ENCODE measurements at places on chromosomes 3 and 15.
A peak's percentile ranks its signal among the peaks of the same experiment; 100 is the strongest.

DNA sequence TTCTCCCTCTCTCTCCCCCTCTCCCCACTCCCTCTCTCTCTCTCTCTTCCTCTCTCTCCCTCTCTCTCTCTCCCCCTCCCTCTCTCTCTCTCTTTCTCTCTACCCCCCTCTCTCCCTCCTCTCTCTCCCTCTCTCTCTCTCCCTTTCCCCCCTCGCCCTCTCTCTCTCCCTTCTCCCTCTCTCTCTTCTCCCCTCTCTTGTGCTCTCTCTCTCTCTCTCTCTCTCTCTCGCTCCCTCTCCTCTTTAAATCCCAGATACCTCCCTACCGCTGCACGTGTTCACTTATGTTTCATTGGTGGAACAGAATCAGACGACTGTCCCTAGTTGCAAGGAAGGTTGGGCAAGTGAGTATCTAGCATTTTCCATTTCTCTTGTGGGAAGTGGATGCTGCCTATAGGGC lies 166.5 kb downstream of the EBLN2 start:
- no peak for DNase-seq

GRCh38 chr3:196232154-196232881 lies 16.0 kb downstream of the SLC51A start:
- no peak for DNase-seq

DNA sequence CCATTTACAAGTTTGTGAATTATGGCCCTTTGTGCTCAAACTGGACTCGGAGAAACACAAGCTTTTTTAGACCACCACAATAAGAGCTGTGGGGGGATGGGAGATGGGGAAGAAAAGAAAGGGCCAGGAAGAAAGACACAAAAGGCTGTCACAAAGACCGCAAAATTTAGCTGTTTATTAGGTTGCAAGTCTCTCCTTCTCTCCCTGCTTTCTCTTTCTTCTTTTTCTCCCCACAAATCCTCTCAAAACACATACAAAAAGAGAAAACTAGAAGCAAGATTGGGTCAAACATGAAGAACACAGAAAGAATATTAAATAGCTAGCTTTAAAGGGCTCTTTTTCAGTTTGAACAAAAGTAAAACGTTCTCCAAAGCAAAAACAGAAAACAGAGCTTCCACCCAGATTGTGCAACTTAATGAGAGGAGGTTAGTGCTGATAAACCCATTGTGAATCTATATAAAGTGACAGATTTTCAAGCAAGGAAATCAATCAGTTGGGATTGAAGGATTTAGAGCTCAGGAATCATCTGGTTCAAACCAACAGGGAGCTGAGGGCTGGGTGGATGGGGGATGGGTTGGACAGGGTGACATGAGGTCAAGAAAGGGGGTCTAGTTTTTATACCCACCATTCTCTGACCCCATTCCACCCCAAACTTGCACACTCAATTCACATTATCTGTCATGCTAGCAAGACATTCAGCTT lies 87.3 kb downstream of the DHX30 start:
- DNase-seq = no peak

- no peak for DNase-seq
Measured at GRCh38 chr3:46609944-46610722, 2.2 kb upstream of the FAM240A start.

GRCh38 chr15:64633332-64633731 lies 142.1 kb downstream of the RBPMS2 start:
- no peak for DNase-seq

GRCh38 chr15:80787316-80787715 lies 8.1 kb downstream of the CEMIP start:
- DNase-seq = no peak

DNA sequence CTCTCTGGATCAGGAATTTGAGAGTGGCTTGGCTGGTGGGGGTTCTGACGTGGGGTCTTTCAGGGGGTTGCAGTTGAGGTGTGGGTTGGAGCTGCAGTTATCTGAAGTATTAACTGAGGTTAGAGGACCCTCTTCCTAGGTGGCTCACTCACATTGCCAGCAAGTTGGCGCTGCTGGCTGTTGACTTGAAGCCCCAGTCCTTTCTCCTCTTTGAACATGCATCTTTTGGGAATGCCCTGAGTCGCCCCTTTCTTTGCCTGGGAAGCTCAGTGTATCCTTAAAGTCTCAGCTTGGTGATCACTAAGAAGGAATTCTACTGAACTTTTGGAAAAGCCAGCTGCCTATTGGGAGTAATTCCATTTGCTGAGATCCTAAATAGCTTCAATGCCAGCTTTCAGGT lies 13.0 kb upstream of the AMOTL2 start:
- DNase-seq = no peak

DNA sequence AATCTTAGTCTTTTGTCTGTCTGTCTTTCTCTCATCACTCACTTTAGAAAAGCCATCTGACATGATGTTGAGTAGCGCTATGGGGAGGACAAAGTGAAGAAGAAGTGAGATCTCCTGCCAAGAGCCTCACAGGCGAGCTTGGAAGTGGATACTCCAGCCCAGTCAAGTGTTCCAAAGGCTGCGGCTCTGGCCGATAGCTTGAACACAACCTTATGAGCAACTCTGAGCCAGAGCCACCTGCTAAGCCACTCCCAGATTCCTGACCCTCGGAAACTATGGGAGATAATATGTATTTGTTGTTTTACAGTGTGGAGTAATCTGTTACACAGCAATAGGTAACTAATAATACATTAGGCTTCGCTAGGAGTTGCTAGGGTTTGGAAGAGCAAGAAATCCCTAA lies 76.2 kb downstream of the MB21D2 start:
- no peak for DNase-seq

DNA sequence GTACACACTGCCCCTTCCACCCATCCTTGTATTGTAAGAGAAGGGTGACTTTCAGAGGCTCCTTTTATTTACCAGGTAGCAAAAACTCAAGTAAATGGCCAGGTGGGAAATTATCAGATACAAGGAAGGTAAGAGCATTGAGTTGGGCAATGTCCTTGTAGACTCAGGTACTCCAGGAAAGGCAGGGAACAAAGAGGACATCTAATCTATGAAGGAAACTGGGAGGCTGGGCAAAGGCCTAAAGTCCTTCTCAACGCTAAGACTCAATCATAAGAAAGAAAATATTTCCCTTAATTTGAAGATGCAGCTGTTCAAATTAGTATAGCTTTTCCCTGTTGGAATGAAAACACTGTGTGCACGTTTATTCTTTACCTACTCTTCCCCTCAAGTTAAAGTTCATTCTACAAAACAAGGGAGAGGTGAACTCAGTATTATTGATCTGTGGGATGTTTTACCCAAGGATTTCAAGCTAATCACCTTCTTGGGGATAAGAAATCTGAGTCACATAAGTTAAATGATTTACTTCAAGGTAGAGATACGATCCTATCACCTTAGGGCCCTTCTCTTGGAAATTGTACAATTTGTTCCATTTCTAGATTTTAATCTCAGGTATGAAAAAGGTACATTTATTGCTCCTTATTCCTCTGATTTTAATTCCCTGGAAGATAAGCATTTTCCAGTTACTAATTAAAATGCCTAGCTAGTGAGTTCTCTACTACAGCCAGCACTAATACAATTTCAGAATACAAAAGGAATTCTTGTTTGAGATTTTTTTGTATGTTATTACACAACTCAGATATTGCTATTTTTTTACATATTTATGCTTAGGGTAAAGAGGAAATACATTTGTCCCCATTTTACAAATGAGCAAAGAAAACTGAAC lies 80.6 kb downstream of the PLD1 start:
- DNase-seq = no peak

DNA sequence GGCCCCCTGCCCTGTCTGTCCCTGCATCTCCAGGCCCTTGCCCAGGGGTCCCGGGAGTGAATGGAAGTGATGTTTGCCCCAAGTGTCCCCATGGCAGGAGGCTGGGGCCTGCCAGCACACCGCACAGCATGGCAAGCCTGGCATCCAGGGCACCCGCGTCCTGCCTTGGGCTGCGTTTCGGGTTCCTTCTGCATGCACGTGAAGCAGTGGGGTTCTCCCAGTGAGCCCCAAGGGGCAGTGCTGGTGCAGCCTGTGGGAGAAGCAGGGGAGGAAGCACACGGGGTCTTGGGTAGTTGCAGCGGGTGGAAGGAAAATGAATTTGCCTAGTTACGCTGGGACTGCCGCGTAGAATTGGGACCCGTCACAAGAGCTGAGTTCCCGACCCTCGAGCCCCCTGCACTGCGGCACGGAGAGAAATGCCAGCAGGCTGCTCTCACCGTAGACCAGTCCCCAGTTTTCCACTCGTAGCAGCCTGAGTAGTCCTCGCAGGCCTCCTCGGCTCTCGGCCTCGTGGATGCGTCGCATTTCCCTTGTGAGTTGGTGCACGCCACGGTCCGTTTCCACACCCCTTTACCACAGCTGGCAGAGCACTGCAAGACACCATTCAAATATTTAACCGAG lies 259.5 kb upstream of the LYSMD4 start:
- DNase-seq = no peak

DNA sequence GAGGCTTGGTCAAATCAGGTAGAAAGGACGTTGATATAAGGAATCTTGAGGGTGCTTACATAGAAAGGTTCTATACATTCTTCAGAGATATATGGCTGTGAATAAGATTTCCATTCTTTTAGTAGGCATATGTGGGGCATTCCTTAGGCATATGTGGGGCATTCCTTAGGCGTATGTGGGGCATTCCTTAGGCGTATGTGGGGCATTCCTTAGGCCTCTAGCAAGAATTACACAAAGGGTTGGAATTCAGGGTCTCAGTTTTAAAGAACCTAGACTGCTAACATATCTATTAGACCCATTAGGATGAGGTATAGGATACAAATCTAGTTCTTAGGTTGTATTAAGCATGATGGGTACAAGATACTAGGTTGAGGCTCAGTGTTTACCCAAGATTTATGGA lies 607.8 kb downstream of the SI start:
- no peak for DNase-seq

DNA sequence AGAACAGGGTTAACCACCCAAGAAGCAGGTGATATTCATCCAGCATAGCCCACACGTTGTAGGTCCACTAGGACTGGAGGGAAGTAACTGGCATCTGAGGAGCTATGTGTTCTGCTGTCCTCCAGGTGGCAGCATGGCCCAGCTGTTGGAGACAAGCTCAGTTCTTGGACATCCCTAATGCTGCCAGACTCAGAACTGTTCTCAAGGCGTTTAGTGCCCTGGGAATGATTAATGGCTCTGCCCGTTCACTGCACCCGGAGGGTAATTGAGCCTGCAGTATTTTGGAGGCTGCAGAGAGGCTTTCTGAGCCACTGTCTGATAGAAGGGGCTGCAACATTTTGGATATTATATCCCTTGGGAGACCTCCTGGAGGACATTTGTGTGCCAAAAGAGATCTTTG lies 521.3 kb upstream of the SEMA6D start:
- peak; percentile 79 for DNase-seq

- DNase-seq = no peak
Measured at GRCh38 chr3:59566481-59566975, 516.7 kb upstream of the CFAP20DC start.

GRCh38 chr15:60635507-60636352 lies 156.8 kb upstream of the ICE2 start:
- DNase-seq = no peak

DNA sequence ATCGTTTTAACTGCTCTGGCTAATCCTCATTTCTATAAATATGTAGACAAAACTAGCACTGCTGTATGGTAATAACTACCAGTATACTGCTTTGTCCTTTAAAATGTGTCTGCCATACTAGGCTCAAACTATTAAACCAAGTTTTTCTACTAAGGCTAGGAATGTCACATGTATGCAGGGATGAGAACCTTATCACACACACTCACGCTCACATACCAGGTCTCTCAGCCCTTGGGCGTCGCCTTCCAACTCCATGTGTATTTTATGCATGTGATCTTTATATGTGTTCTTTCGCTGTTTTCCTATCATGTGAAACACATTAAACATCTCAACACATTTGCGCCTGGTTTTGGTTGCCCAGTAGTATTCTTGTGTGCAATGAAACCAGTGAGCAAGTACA lies 32.6 kb downstream of the ATP2C1 start:
- no peak for DNase-seq

DNA sequence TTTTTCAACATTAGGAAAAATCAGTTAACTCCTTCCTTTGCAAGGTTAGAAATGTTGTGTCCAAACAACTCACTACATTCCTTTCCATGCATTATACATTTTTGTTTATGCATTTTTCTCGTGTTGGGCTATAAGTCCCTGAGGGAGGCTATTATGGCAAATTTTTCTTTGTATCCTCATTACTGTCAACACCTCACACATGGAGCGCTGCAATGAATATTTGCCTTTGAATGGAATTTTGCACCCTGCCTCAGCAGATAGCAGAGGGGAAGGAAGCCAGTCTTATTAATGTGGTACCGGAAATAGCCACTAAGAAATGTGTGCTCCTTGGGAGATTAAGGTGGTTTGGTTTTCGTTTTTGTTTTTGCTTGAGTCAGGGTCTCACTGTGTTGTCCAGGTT lies 134.7 kb downstream of the THSD4 start:
- no peak for DNase-seq

- no peak for DNase-seq
Measured at GRCh38 chr3:187987924-187988323, 166.0 kb upstream of the LPP start.

DNA sequence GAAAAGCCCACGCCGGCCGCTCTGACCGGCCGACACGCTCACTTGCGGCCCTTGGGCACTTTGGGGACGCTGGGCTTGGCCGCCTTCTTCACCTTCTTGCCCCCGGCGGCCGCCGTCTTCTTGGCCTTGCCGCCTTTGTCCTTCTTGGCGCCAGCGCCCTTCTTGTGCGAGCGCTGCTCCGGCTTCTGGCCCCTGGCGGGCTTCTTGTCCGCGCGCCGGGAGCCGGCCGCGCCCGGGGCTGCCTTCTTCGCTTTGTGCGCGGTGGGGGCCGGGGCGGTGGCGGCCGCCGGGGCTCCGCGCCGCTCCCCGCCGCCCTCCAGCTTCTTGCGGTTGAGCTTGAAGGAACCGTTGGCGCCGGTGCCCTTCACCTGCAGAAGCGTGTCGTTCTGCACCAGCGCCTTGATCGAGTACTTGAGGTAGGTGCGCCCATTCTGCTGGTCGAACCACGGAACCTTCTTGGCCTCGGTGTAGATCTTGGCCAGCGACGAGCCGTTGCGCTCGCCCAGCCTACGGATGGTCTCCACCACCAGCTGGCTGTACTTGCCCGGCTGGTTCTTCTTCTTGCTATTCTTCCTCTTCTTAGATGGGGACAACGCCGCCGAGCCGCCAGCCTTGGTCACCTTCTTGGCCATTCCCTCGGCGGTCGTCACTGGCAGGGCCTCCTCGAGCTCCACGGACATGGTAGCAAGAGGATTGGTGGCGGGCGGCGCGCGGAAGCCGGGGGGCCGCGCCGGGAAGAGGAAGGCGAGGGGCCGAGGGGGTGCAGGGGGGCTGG lies 36.7 kb downstream of the HMCES start:
- peak; percentile 60 for DNase-seq

DNA sequence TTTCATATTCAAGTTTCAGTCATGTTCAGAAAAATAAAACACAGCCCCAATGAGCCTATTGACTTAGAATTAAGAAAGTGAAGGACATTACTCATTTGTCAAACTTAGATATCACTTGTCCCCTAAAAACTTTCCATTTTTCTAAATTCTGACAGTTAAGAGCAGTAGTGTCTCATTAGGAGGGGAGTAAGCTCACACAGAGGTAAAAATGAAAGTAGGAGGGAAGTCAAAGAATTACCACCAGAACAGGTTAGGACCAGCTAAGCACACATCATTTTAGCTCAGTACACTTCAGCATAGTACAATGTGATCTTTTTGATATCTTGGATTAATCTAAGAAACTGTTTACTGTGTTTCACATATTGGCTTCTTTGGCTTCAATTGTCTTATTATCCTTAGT lies 64.3 kb downstream of the OSTN start:
- no peak for DNase-seq

Data from D341Med (cell line).